ENCODE measurements at places on chromosomes 1 and 21.

DNA sequence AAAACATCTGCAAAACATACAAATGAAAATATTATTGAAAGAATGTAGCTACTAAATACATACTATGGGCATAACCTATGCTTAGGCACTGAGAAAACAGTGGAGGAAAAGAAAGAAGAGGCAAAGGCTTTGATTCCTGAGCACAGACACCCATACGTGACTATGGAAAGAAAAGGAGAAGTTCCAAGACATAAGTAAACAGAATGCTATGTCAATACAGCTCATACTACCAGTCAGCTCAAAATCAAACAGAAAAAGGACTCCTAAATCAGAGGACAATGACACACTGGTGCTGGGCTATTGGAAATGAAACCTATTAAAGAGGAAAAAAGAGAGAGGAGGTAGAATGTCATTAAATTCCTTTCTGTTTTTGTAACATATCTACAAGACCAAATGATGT is 225.4 kb downstream of the SMYD3 start:
- DNase-seq: no peak

- DNase-seq: no peak
These were observed 21.3 kb downstream of the SLC44A5 start for GRCh38 chr1:75589637-75590036.

DNA sequence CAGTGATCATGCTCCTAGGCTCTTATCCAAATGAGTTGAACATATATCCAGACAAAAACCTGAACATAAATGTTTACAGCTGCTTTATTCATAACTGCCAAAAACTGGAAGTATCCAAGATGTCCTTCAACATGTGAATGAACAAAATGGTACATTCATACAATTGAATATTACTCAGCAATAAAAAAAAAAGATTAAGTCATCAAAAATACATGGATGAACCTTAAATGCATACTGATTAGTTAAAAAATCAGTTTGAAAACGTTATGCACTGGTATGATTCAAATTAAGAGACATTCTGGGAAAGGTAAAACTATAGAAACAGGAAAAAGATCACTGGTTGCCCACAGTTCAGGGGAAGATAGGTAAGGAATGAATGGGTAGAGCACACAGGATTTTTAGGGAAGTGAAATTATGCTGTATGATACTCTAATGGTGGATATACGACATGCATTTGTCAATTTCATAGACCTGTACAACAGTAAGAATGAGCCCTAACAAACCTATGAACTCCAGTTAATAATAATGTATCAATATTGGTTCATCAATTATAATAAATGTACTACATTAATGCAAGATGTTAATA is 3.1 kb downstream of the LRRC40 start:
- no peak for DNase-seq

DNA sequence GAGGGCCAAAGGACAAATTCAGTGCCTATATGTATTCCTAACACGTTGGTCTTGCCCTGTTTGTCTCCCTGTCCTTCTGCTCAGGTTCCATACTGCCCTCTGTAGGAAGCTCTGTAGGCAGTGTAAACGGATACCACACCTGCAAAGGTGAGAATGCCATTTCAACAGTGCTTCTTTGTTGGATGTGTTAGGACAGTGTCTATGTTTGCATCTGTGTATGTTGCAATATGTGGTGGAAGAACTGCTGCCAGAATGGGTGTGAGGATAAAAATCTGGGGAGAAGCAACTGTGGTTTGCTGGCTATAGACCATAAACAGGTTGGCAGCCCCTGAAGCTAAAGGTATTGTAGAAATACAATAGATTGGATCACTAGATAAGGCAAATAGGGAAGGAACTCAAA is 113.1 kb upstream of the BMP8A start:
- DNase-seq: no peak

GRCh38 chr1:205449750-205450443 is 5.9 kb downstream of the BLACAT1 start:
- DNase-seq: no peak

GRCh38 chr1:38088366-38088765 is 41.8 kb upstream of the POU3F1 start:
- no peak for DNase-seq

- no peak for DNase-seq
These were observed 771.1 kb downstream of the BRINP3 start for GRCh38 chr1:189706594-189706993.

GRCh38 chr1:39540504-39541031 is 36.0 kb downstream of the PABPC4 start:
- DNase-seq: no peak

DNA sequence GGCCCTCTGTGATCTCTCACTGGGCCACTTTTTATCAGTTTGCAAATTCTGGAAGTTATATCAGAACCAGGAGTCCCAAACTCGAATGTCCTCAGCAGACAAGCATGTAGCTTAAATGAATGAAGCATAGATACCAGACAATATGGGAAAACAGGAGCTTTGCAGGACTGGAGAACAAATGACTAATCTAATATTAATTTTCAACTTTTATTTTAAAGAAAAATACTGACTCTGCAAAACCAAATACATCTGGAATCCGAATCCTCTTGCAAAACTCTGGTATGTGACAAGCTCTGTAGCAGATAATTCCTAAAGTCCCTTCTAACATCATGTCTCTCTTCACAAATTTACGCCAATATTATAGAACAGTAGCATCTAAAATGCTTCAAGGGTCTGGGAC is 427.4 kb downstream of the TTLL7 start:
- DNase-seq: no peak

- DNase-seq: peak; percentile 34
These were observed 41.8 kb upstream of the ATF3 start for GRCh38 chr1:212566522-212567479.

DNA sequence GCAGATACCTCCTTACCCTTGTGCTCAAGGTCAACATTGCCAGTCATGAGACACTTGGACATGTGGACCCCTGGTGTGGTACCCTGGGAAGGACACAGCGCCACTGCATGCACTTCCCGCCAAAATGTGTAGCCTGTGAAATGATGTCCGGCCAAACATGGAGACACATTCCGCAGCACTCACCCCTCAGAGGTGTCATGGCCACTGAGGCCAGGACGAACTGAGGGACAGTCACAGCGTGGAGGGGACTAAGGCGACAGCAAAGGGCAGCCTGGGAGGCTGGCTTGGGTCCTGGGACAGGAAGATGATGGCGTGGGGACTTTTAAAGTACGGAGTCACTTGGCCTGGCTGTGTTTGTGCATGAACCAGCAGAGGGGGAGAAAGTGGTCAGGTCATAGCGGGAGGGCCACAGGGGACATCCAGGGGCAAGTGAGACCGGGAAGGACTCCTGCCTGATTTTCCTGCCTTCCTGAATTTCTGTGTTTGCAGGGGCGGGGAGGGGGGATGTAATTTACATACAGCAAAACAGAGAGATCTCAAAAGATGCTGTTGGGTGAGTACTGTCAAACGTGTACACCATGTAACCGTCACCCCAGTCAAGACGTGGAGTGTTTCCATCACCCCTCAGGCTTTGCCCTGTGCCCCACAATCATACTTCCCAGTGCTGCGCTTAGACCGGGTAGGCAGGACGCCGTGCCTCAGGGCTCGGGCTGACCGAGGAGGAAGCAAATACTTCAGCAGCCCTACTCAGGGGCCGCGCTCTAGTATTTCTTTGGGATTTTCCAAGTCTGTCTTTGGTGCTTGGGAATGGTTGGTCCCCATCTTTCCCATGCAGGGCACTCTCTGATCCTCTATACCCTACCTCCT is 45.2 kb downstream of the WDR4 start:
- DNase-seq: no peak

- no peak for DNase-seq
These were observed 559.5 kb upstream of the CHRM3 start for GRCh38 chr1:238826891-238827290.

DNA sequence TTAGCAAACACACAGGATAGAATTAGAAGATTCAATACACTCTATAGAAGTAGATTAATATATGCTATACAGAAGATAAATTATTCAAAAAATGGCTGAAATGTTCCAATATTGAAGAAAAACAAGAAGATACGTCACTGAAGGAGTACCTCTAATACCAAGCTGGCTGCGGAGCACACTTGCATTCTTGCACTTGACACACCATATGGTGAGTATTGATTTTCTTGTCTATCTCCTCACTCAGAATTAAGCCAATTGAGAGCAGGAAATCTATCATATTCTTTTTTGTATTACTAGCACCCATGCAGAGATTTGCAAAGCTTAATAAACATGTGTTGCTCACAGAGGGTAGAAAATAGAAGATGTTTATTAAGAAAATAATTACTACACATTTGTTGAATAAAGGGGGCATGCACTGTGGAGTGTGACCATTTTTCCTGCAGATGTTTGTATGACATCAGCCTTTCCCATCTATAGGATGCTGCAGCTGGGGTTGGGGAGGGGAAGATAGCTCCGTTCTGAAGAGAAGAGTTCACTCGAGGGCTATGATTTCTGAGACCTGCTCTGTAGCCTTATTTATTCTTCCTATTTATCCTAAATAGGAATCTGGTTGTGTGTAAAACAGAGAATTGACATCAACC is 318.1 kb downstream of the HHIPL2 start:
- DNase-seq: no peak

- no peak for DNase-seq
These were observed 770.7 kb upstream of the CXADR start for GRCh38 chr21:16742131-16742641.
